ENCODE measurements at places on chromosomes 2 and 18.
A peak's percentile ranks its signal among the peaks of the same experiment; 100 is the strongest.

DNA sequence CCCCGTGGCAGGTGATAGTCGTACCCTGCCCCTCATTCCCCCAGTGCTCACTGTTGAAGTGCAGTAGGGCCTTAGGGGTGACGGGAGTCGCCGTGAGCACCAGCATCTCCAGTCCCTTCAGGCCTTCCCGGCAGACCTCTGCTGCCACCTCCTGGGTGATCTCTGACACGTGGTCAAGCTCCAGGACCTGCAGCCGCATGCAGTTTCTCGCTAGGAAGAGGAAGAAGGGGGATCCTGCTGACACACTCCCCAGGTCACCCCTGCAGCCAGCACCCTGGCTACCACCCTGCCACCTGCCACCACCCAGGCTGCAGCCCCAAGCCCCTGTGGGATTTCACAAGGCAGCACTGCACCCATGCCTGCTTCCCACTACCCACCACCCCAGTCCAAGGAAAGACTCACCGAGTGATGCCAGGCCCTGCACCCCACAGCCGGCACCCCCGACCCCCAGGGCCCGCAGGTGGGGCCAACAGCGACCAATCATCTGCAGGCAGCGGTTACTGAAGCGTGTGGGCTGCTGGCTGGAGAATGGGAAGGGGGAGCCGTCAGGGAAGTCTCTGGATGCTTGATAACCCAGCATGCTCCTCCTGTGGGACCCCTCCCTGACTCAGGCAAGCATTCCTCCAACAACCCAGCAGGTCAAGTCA lies 23.8 kb downstream of the FBXO41 start:
- H3K27me3 ChIP-seq: peaks cover 7% of the 10 kb centered on the region
- no peak overlapping the region for H3K27ac ChIP-seq
- H3K4me3 ChIP-seq: no peak overlapping the region
- no peak for ATAC-seq
- no peaks in the 10 kb centered on the region for H3K4me1 ChIP-seq

DNA sequence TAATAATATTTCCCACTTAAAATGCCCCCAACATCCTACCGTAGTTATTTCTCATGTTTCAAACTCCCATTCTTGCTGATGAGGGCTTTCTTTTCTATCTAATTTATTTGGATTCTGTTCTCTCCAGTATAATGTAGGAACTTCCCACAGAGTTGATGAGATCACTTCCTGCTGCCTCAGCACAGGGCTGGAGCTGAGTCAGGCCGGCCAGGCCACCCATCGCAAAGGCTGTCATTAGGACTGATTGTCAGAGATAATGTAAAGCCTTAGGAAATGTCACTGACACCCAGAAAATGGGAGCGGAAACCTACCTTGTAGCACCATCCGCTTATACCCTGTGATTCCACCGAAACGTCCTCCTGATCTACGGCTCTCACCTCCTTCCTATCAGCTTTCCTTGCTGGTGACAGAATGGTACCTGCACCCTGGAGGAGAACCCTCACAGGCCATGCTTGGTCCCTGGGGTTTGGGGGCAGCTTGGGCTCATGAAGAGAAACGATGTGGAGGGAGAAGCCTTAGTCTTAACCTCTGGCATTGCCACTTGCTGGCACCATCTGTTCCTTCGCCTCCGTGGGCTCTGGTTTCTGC lies 672.8 kb upstream of the ID2 start:
- H3K27ac ChIP-seq: no peak overlapping the region
- no peaks in the 10 kb centered on the region for H3K27me3 ChIP-seq
- no peaks in the 10 kb centered on the region for H3K36me3 ChIP-seq
- no peaks in the 10 kb centered on the region for H3K4me1 ChIP-seq
- H3K4me3 ChIP-seq: no peak overlapping the region

DNA sequence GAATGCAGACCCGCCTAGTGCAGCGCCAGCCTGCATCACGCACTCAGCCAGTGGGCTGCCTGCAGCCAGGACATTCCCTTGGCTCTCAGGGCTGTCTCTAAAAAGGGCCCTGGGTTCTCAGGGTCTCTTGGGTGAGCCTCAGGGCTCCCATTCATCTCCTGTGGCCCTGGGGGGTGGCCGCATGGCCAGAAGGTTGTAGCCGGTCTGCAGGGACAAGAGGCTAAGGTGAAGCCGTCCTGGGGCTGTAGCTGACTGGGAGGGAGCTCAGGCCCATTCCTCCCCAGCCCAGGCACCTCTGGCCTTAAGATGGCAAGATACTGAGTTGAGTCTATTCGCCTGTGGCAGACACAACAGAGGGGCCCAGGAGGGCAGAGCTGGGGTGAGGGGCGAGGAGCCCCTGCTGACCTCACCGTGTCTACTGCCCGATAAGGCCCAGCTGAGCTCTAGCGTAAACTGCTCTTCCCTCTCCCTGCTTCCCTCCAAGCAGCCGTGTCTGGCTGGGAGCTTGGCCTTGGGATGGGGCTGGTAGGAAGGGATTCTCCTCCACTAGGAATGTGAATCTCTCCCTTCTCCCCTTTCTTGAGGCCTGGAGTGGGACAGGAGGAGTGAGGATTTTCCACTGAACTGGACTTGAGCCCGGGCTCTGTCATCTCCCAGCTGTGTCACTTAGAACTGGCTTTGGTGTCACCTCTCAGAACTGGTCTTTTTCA lies 37.9 kb downstream of the INHBB start:
- no peak overlapping the region for H3K27ac ChIP-seq
- H3K36me3 ChIP-seq: no peaks in the 10 kb centered on the region
- ATAC-seq: no peak
- H3K4me3 ChIP-seq: no peak overlapping the region

DNA sequence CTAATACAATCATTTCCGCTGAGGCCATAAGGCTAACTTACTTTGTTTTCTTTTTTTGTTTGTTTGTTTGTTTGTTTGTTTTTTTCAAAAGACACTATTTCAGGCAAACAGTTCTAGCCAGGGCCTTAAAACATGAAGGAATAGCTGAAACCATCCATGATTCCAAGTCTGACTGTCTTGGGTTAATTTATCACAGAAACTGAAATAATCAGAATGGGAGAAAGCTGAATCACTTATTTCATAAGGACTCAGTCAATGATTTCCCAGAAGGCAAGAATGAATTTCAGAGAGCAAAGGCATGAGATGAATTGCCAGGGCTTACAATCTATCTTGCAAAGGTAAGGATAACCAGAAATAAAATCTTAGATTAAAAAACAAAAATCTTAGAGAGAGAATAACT lies 1315.1 kb downstream of the SUCLG1 start:
- no peak overlapping the region for H3K27ac ChIP-seq
- no peak for ATAC-seq
- H3K4me3 ChIP-seq: no peak overlapping the region

GRCh38 chr2:209380293-209380692 lies 43.6 kb upstream of the MAP2 start:
- ATAC-seq: no peak
- H3K27me3 ChIP-seq: no peaks in the 10 kb centered on the region
- no peak overlapping the region for H3K27ac ChIP-seq
- no peaks in the 10 kb centered on the region for H3K4me1 ChIP-seq
- no peaks in the 10 kb centered on the region for H3K36me3 ChIP-seq

DNA sequence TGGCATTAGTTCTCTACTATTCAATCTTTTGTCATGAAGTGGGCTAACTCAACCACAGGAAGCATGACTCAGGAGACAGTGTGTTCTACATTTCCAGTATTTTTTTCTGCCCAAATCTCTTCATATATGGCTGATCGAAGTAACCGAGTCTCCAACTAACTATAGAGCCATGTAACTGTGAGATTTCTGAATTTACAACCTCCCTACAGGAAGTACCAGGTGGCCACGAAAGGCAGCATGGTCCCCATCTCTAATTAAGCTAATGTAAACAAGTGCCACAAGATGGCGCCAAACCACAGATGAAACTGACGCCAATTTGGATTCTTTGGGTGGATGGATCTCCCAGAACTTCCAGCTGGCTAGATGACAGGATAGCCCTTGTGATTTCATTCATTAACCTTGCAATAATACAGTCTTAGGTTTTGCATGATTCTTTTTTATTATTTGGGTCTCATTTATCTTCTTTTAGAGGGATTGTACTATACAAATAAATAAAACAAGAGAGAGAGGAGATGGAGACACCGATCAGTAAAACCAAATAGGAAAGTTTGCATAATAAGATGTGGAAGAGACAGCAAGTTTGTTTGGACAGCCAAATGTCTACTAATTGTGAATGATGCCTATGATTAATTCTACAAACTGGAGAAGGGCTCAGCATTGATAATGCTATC lies 18.3 kb upstream of the ARHGAP15 start:
- no peak overlapping the region for H3K27ac ChIP-seq
- H3K27me3 ChIP-seq: no peaks in the 10 kb centered on the region
- H3K4me1 ChIP-seq: no peaks in the 10 kb centered on the region
- ATAC-seq: peak; percentile 39

DNA sequence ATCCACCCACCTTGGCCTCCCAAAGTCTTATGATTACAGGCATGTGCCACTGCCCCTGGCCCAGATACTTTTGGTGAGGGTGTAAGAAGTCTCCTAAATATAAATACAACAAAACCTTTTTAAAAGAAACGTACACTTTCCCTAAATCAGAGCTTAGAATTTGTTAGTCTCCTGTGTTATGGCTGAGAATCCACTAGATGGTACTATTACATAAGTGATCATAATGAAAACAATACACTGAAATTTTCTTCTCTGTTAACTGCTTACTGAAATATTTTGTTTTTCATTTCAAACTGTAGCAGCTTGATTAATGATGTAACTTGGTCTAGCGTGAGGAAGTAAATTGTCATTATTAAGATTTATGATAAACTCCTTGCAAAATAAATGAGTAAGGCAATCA lies 74.8 kb upstream of the FAM98A start:
- H3K27me3 ChIP-seq: no peaks in the 10 kb centered on the region
- no peaks in the 10 kb centered on the region for H3K4me1 ChIP-seq
- H3K36me3 ChIP-seq: no peaks in the 10 kb centered on the region
- no peak for ATAC-seq

DNA sequence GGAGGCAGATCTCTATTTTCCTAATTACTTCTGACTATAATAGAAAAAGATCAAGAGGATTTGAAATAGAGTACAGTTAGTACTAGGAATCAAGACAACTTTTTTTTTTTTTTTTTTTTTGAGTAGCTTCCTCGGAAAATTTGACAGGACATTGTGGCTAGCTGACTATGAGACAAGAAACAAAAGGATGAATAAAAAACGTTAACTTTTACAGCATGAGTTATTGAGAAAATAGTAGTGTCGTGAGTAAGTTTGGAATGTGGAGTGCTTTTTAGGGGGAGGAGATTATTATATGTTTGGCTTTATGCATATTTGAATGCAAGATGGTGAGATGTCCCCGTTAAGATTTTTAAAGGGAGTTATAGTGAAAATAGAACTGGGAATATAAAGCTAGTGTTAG lies 27.7 kb upstream of the CPS1 start:
- no peak for ATAC-seq
- no peak overlapping the region for H3K4me3 ChIP-seq
- H3K36me3 ChIP-seq: no peaks in the 10 kb centered on the region
- no peak overlapping the region for H3K27ac ChIP-seq
- no peaks in the 10 kb centered on the region for H3K4me1 ChIP-seq

GRCh38 chr2:146669735-146670134 lies 1175.1 kb upstream of the ACVR2A start:
- H3K4me1 ChIP-seq: no peaks in the 10 kb centered on the region
- H3K36me3 ChIP-seq: no peaks in the 10 kb centered on the region
- ATAC-seq: no peak
- no peaks in the 10 kb centered on the region for H3K27me3 ChIP-seq
- no peak overlapping the region for H3K4me3 ChIP-seq

DNA sequence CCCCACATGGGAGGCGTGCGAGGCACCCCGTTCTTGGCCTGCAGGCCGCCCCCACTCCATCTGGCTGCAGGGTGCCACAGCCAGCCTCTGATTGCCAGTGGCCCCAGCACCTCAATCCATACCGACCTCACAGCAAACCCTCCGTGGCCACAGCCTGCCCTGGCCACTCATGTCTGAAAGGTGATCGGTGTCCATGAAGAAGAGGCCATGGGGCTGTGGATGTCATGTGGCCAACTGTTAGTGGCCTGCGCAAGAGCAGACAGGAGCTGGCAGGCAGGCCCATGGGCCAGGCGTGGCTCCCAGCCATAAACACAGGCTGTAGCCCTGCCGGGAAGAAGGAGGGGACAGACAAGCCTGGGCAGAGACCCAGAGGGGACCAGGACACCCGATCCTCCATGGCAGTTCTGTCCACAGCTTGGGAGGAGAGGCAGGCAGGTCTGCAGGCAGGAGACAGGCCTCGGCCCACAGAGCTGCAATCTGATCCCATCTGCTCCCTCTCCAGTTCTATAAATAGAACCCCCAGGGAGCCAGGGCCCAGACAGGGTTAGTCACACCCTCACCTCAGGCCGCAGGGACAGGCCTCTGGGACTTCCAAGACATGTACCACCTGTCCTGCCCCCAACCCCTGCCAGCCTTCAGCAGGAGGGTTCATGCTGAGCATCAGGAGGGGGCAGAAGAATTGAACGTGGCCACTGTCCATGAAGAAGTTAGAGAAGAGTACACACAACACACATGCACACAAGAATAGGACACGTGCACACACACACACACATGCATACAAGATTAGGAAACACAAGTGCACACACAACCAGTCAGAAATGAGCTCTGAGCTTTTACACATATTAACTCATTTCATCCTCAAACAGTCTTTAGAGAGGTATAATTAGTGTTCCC lies 16.9 kb downstream of the STEAP3 start:
- H3K27ac ChIP-seq: peak overlapping the region; percentile 35
- H3K36me3 ChIP-seq: no peaks in the 10 kb centered on the region
- H3K4me1 ChIP-seq: peaks cover 15% of the 10 kb centered on the region
- ATAC-seq: peak; percentile 54

- H3K4me1 ChIP-seq: no peaks in the 10 kb centered on the region
- H3K27me3 ChIP-seq: no peaks in the 10 kb centered on the region
- H3K36me3 ChIP-seq: no peaks in the 10 kb centered on the region
- no peak overlapping the region for H3K4me3 ChIP-seq
Measured at GRCh38 chr2:70310899-70311298, 9.0 kb upstream of the FAM136A start.

All from gastroesophageal sphincter (tissue), 4 donors.